Astrocyte of the spinal cord (primary cell): ENCODE measurements at places on chromosomes 11 and 22.

GRCh38 chr11:127003260-127003981, 2.9 kb upstream of the KIRREL3 start:
- DNase-seq, result peak; percentile 62

GRCh38 chr11:108340973-108341372, 118.1 kb downstream of the ATM start:
- no peak for DNase-seq

DNA sequence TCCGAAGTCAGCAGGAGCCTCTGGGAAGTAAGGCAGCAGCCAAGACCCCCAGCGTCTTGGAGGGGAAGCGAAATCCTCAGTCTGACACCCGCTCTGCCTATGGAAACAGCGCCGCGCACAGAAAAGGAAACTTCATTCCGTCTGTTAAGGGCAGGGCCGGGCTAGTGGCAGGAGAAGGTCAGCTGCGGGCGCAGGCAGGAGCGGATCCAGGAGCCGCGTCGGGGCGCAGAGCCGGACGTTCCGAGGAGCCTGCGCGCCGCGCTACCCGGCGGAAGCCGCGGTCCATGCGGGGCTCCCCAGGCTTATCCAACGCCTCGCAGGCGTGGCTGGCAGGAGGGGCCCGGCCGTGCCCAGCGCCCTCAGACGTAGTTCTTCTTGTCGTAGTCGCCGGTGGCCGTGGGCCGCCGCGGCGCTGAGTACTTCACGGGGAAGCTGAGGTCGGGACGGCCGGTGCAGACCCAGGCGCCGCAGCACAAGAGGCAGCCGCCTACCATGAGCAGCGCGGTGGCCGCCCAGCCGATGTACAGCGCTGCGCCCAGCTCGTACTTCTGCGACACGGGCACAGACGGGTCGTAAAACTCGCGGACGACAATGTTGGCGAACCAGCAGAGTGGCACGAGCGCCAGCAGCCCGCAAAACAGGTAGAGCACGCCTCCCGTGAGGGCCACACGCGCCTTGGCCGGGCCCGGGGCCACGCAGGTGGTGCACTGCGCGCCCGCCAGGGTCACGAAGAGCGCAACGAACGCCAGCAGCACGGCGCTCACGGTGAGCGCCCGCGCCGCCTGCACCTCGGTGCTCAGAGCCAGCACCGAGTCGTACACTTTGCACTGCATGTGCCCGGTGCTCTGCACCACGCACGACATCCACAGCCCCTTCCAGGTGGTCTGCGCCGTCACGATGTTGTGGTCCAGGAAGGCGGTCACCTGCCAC, 705 bp downstream of the CLDN5 start:
- peak; percentile 28 for DNase-seq

- no peak for DNase-seq
Observed at GRCh38 chr11:78189174-78189724, 530 bp downstream of the USP35 start.

DNA sequence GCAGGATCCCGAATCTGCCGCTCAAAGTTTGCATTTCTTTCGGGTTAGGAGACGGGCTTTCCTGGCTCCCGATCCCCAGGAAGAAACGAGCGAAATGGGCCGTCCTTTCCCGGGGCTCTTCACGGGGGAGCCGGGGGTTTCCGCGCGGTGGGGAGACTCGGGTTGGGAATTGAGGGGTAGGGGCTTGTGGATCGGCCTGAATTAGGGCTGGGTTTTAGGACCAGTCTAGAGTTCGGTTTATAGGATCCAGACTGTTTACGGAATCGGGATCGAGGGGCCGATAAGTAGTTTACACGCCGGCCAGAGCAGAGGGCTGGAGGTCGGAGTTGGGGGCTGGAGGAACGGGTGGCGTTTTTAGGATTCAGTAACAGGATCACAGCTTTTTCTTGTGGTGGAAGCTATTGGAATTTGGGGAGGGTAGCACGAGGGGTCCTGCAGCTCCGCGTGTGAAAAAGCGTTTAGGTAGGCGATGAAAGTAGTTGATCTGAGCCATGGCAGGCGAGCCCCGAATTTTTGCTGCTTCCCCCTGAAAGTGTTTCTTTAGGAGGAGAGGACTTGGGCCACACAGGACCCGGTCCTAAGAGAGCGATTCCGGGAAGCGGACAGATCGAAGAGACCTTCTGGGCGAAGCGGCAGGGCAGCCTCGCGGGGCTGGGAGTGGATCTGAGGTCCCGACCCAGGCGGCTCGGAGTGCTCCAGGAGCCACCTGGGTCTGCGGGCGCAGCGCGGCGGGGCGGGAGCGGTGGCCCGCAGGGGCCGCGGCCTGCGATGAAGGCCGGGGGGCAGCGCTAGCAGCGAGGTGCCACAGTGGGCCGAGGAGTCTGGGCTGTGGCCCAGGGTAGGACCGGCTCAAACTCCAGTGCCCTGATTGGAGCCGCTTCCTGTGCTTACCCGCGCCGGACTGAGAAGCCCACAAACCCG, 1.6 kb downstream of the PKNOX2 start:
- peak; percentile 24 for DNase-seq

DNA sequence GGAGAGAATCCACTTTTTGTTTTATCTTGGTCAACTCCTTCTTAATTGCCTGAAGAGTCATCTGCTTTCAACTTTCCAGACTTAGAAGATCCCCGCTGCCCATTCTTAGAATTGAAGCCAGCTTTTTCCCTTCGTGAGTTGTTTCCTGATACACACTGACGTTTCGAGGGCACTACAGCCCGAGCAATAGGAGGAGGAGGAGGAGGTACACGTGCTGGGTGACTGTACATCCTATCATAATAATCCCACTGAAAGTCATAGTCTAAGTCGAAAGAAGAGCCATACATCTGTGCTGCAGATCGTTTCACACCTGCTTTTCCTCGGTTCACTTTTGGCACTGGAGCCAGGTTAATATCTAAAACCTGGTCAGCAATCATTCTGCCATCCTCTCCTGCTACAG, 606.1 kb downstream of the DLG2 start:
- DNase-seq, result no peak

DNA sequence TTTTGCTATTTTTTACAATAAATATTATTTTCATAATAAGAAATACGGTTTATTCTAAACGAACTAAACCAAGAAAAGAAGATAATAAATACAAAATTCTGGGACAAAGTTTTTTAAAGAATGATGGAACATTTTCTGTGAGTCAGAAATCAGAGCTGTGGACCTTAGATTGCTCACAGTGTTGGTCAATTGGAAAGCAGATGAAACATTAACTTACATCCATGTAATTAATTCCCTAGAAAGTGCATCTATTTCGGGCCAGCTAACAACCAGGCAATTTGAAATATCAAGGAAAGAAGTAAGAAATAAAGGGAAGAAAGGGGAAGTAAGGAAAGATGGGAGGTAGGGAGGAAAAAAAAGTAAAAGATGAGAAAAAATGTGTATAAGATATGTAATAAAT, 1569.8 kb upstream of the TENM4 start:
- no peak for DNase-seq

GRCh38 chr11:124751391-124751740, 689 bp downstream of the VSIG2 start:
- no peak for DNase-seq

DNA sequence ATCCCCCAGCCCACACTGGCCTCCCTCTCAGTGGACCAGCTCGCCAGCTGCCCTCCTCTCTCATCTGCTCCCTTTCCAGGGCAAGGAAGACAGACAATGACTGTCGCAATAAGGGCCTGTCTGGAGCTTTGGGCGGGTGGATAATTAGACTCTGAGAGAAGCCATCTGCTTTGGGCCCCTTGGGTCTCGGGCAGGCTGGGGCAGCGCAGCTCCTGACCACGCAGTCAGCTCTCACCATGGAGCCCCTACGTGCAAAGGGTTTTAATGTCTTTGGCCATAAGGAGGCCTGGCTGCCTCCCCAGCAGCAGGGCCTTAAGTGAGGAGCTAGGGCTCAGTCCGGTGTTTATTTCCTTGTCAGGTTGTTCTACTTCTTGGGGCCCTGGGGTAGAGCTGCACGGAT, 153.9 kb downstream of the CHST1 start:
- DNase-seq, result no peak

DNA sequence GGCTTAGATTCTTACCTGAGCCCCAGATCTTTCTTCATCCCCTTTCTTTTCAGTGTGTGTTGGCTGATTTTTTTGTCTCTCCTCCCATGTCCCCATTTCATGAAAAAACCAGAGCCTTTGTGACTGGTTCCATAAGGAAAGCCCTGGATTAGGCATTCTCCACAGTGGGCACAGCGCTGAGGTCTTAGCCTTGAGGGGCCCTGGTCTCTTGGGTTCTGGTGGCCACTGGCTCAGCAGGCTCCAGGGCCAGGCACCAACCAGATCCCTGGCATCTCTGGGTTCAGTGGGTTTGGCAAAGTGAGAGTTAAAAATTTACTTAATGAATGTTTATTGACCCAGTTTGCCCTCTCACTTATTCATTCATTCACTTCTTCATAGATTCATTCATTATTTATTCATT, 49.5 kb upstream of the ACCSL start:
- DNase-seq, result no peak

DNA sequence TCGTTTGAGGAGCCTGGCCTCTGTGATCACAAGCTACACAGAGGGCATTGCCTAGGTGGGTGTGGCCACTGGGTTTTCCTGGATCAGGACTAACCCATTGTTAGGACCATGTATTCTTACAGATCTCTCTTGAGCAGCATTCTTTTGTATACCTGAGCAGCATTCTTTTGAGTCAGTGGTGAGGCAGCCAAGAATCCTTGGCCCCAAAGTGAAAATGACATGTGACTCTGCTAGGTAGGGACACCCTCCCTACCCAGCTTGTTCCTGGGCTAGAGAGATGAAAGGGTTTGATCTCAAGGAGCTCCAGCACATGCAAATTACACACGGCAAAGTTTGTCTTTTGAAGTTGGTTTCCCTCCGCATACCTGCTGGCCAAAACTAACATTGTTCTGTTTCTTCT, 55.0 kb upstream of the HORMAD2 start:
- DNase-seq, result no peak

GRCh38 chr22:28198692-28199091, 279.6 kb upstream of the PITPNB start:
- DNase-seq, result no peak

GRCh38 chr11:3022300-3022967, 30.3 kb upstream of the NAP1L4 start:
- peak; percentile 91 for DNase-seq

DNA sequence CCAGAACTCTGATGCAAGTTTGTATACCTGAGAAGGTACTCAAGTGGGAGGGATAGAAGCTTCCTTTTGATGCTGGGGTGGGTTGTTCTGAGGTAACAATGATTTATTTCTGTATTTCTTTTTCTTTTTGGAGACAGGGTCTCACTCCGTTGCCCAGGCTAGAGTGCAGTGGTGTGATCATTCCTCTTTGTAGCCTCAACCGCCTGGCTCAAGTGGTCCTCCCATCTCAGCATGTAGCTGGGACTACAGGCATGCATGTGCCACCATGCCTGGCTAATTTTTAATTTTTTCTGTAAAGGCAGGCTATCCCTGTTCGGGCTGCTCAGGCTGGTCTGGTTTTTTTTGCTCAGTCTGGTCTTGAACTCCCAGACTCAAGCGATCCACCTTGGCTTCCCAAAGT, 7.9 kb downstream of the KDM2A start:
- no peak for DNase-seq

GRCh38 chr11:94694309-94695060, 73.7 kb upstream of the AMOTL1 start:
- no peak for DNase-seq

DNA sequence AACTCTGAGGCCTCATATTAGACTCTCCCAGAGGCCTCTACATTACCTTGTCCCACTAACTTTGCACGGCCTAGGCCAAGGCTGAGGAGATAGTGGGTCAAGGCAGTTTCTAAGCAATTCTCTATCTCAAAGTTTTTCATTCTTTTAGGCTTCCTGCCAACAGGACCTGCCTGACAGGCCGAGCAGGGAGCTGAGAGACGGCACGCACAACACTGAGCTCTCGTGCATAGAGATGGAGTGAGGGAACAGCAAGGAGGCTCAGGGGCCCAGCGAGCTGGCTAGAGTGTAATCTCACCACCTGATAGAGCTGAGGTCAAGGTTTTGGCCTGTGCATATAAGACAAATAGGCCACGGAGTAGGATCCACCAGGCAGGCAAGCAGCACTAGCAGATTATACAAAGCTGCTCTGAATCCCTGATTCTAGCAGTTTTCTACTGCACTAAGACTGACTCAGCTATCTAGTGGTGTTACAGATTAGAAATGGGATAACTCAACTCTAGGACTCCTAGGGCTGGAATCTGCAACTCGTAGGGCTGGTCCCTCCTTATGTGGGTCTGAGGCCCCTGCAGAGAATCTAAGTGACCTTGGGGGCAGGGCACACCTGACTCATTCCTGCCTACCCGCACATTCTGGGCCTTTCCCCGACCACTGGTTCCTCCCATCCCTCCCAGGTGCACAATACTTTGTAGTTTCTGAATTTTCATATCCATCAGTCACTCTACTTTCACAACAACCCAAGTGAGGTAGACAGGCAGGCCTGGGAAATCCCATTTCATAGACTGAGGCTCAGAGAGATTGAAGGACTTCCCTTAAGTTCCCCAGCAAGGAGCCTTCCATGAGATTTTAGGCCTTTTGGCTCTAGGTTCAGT, 1.7 kb downstream of the CYB5R2 start:
- no peak for DNase-seq

DNA sequence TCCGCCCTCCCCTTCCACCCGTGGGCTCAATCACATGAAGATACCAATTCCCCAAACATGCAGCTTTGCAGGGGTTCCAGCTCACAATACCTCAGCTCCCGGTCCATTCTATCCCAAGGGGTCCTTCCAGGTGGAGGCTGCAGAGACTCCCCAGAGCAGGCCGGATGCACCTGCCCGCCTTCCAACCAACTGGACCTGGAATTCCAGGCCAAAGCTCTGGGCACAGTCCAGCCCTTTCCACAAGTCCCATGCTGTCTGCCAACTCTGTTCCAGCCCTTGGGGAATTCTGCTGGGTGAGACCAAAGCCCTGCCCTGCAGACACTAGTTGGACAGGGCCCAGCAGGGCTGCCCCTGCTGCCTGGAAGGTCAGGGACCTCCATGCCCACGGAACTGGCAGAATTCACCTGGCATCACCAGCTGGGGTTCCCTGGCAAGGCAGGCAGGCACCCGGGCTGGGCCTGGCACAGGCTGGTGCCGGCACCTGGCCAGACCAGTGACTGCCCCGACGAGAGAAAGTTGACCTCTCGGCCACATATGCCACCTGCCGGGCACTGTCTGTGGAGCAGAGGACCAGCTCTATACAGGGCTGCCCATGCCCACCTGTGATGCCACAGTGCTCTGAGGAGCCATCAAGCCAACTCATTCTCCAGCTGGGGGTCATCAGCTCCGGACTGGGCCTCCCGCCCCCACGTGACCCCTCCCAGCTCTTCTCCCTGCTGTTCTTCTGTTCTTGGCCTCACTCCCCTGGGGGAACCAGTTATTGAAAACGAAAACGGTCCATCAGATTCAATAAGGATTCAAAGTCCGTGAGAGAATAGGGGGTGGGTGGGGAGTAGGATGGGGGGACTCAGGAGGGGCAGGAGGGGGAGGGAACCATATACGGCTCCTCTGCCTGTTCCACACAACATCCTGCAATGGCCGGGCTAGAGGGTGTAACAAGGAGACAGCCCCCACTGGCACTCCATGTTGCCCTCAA, 4.7 kb downstream of the SYT7 start:
- no peak for DNase-seq

- no peak for DNase-seq
Observed at GRCh38 chr11:44308256-44308922, 1.6 kb downstream of the ALX4 start.
